ENCODE measurements at places on chromosomes 4 and X.

DNA sequence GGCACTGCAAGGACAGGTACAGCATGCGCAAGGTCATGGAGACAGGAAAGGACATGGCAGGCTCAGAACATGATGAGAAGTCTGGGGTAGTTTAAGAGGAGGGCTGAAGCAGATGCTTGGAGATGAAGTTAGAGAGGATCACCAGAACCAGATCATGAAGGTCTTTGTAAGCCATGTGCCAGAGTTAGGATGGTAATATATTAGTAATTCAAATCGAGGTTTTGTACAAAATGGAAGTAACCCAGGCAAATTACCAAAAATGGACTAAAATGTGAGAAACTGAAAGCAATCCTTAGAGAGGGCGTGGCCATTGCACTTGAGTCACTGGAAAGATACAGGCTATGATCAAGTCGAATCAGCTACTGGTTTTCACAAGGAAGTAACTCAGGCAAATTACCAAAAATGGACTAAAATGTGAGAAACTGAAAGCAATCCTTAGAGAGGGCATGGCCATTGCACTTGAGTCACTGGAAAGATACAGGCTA lies 13.5 kb downstream of the RXFP1 start:
- DNase-seq: no peak

DNA sequence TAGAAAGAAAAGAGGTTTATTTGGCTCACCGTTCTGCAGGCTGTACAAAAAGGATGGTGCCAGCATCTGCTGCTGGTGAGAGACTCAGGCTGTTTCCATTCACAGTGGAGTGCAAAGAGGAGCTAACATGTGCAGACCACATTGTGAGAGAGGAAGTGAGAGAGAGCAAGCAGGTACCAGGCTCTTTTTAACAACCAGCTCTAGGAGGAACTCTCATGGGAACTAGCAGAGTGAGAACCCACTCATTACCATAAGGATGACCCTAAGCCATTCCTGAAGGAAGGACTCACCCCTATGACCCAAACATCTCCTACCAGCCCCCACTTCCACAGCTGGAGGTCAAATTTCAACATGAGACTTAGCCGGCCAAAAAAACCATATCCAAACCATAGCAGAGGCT lies 158.6 kb upstream of the ADGRL3 start:
- DNase-seq: no peak

GRCh38 chr4:26724534-26724933 lies 136.1 kb upstream of the STIM2 start:
- DNase-seq: no peak

GRCh38 chr4:113749178-113749577 lies 12.4 kb downstream of the CAMK2D start:
- DNase-seq: no peak

GRCh38 chr4:185878633-185879032 lies 66.6 kb upstream of the SORBS2 start:
- no peak for DNase-seq

All from NCI-H1092 (cell line).